NCI-H2081 (cell line): ENCODE measurements at places on chromosomes 13 and 19.
A peak's percentile ranks its signal among the peaks of the same experiment; 100 is the strongest.

DNA sequence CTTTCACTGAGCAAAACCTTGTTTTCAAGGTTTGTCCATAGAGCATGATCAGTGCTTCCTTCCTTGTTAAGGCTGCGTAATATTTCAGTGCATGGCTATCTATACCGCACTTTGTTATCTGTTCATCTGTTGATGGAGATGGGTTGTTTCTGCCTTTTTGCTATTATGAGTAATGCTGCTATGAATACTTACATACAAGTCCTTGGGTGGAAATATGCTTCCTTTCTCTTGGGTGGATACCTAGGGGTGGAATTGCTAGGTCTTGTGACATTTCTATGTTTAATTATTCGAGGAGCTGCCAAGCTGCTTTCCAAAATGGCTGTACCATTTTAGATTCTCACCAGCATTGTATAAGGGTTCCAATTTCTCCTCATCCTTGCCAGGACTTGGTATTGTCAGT lies 70.9 kb downstream of the SPATA13 start:
- no peak for DNase-seq

DNA sequence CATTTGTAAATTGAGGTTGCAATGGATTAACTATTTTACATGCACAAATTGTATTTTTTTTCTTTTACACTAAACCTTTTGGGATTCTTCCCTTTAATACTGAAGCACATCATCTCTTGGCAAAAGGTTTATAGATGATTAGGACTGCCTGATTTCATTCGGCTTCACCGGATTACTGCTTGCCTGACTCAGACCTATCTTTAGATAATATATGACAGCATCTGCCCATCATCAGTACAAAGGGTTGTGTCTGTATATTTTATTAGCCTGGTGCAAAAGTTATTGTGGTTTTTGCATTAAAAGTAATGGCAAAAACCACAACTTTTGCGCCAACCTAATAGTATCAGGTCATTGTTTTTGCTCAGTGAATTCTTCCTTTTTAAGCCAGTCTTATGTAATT lies 316.2 kb upstream of the HTR2A start:
- no peak for DNase-seq

DNA sequence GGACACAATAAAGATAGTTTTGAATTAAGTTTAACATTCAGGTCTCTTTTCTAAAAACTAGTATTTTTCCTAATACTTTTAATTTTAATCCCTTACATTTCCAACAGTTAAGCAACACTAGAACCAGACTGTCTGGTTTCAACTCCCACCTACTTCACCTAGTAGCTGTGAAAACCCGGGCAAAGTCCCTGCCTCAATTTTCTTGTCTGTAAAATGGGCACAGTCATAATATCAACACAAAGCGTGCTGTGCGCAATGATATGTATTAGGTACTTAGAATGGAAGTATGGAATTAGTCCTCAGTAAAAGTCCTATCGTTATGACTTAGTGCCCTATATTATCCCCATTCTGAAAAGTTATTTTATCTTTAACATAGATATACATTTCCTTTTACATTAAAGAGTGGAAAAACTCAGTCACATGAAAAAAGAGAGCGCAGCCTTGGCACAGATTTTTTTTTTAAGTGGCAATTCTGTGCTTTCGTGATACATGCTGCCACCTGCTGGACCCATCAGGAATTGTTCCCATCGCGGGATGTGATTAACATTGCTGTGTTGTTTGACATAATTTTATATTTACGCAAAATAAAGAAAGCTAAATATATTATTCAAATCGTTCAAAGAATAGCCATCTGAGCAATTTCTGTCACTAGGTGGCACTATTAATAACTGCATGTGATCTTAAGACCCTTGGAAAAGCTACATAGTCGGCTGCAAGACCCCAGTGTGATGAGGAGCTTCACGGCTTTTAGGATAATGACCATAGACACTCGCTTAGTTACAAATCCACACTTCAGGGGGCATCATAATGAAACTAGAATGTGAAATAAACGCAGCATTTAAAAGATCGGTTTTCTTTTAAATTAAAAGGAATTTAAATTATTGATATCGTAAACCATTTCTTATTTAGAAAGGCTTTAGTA lies 59.9 kb downstream of the LIG4 start:
- DNase-seq = peak; percentile 51

DNA sequence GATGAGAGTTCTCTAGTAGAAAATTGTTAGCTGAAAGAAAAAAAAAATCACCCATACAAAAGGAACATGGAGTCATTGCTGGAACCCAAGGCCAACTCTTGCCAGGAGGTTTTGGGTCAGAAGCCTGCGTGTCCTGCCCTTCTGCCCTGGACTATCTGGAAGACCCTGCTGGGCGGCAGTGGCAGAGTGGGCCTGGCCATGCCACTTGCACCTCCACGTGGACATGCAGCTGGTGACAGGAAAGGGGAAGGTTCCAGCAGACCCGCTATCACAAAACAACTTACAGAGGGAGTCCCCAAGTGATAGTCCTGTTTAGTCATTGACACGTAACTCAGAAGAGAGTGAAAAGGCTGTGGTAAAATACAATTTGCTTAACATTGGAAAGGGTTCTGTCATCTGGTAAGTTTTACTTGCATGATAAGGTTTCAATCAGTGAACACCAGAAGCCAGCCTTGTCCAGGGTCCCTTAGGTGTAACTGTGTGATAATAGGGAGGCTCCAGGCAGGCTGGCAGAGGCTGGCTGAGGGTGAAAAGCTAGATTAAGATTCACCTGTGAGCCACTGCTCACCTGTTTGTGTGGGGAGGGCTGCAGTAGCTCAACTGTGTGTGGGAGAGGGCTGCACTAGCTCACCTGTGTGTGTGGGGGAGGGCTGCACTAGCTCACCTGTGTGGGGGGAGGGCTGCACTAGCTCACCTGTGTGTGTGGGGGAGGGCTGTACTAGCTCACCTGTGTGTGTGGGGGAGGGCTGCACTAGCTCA lies 47.8 kb downstream of the COL4A2 start:
- DNase-seq = no peak

DNA sequence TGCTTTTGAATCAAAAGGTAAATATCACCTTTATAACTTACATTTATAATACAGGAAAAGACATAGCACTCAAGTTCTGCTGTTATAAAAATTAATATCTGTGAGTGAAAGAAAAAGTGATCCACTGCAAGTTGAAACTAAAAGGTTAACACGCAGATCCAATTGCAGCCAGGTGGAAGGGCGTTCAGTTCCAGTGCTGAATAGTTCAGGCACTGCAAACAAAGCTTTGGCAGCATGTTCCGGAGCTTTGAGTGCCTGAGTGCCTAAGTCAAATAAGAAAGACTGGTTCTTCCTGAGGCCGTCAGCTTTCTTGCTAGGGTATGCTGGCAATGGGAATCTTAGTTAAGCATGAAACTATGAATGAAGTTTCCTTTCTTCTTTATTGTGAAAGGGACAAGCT lies 200.3 kb downstream of the LMO7 start:
- DNase-seq = no peak

GRCh38 chr13:55566334-55566733 lies 1574.4 kb upstream of the PRR20A start:
- no peak for DNase-seq

- DNase-seq = no peak
Observed at GRCh38 chr19:4556597-4557127, 2.8 kb downstream of the SEMA6B start.

DNA sequence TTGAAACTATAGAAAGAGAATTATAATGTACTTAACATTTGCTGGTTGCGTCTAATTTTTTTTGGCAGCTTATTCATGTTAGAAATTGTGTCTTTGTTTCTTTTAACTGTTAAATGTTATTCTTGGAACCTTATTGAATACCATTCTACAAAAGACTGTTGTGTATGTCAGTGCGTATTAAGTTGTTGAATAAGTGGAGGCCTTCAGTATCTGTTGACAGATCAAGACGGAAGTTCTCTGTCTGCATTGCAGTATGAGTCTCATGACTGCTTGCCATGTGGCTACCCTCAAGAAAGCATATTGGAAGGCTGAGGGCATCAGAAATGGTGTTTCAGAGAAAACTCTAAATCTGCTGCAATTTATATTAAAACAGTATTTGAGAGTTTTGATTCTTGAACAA lies 8.5 kb downstream of the UBA2 start:
- DNase-seq = no peak

- DNase-seq = peak; percentile 94
Observed at GRCh38 chr13:60163478-60164233, at the start of gene DIAPH3. Gene DIAPH3, minus strand, starts transcription at chr13:60163928. Its CDS starts 162 bp downstream, at chr13:60163766.

DNA sequence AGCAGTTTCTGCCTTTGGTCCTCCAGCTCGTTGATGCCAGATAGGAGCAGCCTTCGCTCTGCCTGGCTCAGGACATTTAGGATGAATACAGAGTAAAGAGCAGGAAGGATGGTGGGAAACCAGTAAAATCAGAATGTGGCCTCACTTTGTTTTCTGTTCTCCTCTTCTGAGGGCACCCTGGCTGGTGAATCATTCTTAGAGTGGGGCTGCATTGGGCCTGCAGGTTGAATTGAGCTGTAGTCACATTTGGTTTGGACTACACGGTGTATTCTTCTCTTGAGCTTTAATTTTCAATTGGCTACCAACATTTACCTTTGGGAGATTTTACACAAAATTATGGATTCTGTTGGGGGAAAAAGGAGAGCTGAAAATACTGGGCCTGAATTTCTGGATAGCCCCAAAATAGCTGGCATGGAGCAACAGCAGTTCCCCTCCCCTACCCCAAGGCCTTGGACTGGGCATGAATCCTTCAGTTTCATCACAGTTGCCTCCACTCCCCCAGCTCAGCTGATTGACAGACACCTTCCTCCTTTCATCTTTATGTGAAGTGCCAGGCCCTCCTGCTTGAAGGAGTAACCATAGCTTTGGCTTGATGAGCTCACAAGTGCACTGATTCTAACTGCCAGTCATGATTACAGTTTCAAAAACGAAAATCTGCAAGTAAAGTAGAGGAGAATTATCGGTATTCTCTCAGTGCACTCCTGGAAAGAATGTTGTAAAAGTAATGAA lies 24.3 kb downstream of the ERCC5 start:
- no peak for DNase-seq

DNA sequence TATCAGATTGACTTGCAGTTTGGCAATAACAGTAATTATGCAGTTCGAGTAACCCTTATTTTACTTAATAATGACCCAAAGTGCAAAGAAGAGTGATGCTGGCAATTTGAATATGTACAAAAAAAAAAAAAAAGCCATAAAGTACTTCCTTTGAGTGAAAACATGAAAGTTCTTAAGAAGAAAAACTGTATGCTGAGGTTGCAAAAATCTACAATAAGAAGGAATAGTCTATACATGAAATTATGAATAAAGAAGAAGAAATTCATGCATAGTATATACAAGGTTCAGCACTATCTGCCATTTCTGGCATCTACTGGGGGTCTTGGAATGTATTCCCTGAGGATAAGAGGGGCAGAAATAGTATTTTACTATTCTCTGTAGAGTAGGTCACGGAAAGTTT lies 55.9 kb downstream of the ZC3H13 start:
- DNase-seq = no peak

- DNase-seq = no peak
Observed at GRCh38 chr13:112985803-112986408, 16.9 kb downstream of the MCF2L start.

DNA sequence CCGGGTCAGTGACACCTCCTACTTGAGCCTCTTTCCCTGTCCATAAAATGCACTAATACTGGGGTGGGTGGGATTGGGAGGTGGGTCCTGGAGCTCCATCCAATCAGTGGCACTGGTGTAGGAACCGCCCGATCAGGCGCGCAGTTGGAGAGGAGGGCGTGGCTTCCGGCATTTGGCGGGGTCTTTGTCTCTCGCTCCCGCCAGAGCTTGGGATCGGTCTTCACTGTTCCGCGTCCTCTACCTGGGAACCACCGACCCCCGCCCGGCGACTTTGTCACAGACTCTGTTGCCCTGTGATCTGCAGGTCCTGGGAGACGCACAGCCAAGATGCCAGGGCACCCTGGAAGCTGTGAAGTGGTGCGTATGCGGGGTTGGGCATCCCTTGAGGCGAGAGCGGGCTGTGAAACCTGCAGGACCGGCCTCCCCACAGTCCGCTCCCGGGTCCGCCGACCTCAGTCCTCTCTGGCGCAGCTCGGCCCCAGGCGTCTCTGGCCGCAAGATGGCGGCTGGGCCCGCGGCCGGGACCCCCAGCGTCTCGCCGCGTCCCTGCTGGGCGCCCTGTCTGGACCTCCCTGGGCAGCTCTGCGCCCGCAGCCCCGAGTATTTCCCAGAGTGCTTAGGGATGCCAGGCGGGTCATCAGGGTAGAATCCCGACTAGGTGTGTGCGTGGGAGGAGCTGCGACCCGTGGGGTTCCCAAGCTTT lies 41.6 kb upstream of the ZNF730 start:
- peak; percentile 72 for DNase-seq

GRCh38 chr13:66482836-66483235 lies 747.3 kb downstream of the PCDH9 start:
- no peak for DNase-seq

- peak; percentile 48 for DNase-seq
Observed at GRCh38 chr13:62357887-62358645, 942.4 kb upstream of the PCDH20 start.

- DNase-seq = no peak
Observed at GRCh38 chr19:31349160-31349881, at the start of gene TSHZ3. Gene TSHZ3, minus strand, starts transcription at chr19:31349436. Its CDS starts 217 bp downstream, at chr19:31349219.

DNA sequence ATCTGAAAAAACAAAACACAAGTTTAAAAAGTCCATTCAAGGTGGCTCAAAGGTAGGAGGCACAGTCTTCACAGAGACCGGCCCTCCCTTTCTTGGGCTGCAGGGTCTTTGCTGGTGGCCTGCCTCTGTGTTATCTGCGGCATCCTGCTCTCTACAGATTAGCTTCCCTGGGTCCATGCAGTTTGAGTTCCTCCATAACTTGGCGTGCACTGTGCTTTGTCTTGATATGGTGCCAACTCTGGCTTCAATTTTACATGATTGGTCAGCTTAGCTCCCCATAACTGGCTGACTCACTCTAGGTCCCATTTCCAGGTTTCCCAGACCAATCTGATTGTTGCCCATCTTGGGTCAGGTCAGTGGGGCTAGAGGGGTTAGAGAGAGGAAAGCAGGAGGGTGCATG lies 41.8 kb downstream of the TPT1 start:
- DNase-seq = no peak

GRCh38 chr13:52878831-52879230 lies 30.4 kb upstream of the PCDH8 start:
- DNase-seq = no peak

DNA sequence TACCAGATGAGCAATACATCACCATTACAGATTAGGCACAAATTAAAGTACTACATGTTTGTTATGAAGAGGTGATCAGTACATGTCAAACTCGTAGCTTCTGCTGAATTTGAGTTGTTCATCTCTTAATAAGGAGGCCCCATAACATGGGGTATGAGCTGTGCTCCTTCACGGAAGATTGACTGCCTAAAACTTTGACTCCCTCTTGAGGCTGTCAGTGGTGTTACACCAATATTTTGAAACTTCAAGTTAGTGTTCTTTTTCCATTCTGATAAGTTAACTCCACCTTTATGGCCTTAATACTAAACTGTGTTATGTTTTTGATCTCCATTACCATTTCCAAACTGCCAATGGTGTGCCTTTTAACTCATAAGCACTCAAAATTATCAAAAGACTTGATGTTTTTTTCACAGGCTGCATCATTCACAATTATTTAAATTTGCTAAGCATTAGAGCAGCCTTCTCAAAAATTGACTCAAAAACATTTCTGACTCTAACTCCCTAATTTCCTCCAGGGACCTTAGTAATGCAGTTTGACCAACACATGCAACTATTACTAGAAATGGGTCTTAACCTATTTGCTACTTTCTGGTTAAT lies 1591.5 kb downstream of the PCDH9 start:
- peak; percentile 26 for DNase-seq
